ENCODE measurements at places on chromosomes 2 and 18. TPM values are rescaled to one million over a fixed set of nuclear protein-coding genes. Genes with fewer than 3 reads are reported as not detected.
A peak's percentile ranks its signal among the peaks of the same experiment; 100 is the strongest.

DNA sequence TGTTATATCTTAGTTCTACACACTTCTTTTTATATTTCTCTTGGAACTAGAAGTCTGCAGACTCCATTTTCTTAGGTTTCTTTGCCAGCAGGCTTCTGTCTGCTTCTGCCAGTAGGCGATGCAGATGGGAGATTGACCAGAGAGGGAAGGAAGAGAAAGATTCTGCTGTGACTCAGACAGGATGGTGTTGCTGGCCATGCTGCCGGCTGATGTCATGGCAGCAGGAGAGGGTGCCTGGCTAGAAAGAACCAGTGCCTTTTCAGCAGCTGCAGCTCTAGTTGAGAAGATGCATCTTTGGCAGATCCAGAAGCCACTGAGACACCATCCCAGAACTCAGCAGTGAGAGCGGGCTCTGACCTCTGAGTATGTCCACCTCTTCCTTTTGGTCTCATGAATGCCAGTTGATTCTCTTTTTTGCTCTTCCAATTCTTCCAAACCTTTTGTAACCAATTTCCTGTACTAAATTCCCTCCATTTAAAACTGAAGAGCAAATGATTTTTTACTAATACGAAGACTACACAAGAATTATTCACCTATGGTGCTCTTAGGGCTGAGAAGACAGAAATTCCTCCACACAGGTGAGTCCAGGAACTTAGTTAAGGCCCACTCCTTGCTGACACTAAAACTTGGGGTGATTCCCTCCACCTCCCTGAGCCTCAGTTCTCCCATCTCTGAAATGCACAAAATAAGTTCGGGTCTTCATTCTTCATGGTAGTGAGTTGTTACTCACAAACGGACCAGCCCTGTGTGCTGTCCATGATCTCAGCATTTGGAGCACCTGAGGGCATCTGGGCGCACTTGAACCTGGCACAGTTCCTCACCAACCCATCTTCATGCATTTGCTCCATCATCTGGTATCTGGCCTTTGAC lies 200.7 kb downstream of the MYCN start:
- no peak overlapping the region for H3K27ac ChIP-seq
- DNase-seq, result no peak
- no peaks in the 10 kb centered on the region for H3K4me1 ChIP-seq
- H3K27me3 ChIP-seq, result no peaks in the 10 kb centered on the region
- H3K36me3 ChIP-seq, result no peaks in the 10 kb centered on the region
- H3K4me3 ChIP-seq, result no peak overlapping the region

DNA sequence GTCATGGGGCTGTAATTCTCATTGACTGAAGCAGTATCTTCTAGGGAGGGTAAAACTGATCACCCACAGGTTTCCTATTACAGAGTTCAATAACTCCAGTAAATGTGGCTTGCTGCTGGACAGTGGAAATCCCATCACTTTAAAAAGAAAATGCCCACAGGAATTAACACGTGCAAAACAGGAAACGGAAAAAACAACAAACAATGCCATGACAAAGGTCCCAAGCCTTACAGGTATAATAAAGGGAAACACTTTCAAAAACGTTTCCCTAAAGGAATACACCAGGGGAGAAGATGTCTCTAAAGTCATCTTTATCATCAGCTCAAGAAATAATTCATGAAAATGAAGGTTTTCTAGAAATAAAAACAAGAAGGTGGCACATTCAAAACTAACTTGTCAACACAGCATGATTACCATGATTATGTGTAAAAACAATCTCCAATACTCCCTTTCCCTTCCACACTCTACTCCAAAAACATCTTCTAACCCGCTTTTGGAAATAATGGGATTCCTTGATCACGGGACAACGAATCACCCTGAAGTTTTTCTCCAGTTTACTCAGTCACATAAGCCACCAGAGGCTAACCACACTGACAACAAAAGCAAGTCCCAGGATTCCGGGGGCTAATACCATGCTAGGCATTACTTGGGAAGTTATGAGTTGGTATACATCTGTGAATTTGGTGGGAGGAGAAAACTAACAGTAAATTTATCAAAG lies 167.9 kb downstream of the TCF4 start:
- no peaks in the 10 kb centered on the region for H3K27me3 ChIP-seq
- no peak for DNase-seq
- no peaks in the 10 kb centered on the region for H3K4me1 ChIP-seq
- H3K4me3 ChIP-seq, result no peak overlapping the region

DNA sequence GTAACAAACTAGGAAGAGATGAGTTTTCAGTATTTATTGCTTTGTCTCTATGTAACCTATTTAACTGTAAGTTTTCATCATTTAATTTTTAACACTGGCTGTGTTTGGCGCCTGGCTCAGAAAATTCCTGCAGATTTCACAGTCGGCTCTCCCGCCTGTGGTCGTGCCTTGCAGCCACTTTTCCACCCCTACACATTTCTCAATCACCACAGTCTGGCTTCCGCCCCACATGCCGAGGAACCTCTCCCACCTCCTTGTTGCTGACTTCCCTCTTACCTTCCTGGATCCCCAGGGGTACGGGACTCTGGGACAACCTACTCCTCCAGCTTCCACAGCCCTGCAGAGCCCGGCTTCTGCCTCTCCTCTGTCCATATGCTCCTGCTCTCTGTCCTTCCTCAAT lies 41.6 kb upstream of the MGAT4A start:
- DNase-seq, result no peak
- peak overlapping the region; percentile 54 for H3K4me3 ChIP-seq
- peaks cover 72% of the 10 kb centered on the region for H3K4me1 ChIP-seq
- H3K36me3 ChIP-seq, result no peaks in the 10 kb centered on the region

The LIMS2 gene
- 6.1 TPM for total RNA-seq

The CCL20 gene
- 5.0 TPM for total RNA-seq

The ATG9A gene
- total RNA-seq, result 46.1 TPM

DNA sequence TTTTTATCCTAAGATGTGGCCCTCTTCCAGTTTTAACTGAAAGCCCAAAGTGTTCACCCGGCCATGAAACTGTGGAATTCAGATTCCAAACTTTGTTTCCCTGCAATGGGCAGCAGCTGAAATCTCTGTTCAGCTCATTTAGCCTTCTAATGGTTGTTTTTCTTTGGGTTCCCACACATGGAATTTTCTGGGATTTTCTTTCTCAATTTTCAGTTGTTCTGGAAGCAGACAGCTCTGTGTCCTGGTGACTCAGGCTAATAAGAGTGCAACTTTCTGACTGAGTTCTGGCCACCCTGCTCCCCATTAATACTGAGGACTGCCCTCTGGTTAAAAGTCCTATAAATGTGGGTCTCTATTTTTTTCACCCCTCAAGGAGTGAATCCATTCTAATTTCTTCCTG lies 78.5 kb downstream of the PMS1 start:
- no peak for DNase-seq
- H3K4me1 ChIP-seq, result no peaks in the 10 kb centered on the region
- H3K4me3 ChIP-seq, result no peak overlapping the region
- no peaks in the 10 kb centered on the region for H3K27me3 ChIP-seq
- H3K36me3 ChIP-seq, result no peaks in the 10 kb centered on the region

DNA sequence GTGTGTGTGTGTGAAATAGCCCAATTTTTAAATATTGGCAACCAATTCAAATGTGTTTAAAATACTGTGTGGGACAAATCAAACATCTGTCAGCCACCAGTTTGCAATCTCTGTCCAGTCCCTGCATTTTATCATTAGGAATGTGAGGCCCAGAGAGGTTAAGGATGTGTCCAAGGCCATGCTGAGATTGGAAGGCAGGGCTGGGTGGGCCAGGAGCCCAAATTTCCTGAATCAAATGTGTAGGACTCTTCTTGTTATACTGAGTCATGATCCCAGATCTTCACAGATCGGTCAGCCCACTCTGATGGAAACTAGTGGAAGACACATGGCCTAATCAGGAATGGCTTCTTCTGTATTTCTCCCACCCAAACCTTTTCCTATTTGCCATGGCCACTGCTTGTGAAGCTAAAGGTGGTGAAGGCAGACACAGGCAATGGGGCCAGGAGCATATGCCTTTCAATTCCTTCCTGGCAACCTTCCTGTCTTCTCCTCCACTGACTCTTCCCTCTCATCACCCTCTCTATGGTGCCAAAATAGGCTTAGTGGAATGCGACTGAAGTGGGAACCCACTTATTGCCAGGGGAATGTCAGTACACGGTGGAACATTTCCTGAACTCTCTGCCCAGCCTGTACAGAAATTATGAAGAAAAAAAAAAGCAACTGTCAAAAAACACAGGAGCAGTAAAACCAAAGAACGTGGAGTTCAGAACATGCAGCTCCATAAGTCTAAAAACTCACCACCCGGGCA lies 35.5 kb downstream of the ZEB2 start:
- no peak overlapping the region for H3K4me3 ChIP-seq
- no peak overlapping the region for H3K27ac ChIP-seq

The GDF7 gene
- total RNA-seq, result not detected

DNA sequence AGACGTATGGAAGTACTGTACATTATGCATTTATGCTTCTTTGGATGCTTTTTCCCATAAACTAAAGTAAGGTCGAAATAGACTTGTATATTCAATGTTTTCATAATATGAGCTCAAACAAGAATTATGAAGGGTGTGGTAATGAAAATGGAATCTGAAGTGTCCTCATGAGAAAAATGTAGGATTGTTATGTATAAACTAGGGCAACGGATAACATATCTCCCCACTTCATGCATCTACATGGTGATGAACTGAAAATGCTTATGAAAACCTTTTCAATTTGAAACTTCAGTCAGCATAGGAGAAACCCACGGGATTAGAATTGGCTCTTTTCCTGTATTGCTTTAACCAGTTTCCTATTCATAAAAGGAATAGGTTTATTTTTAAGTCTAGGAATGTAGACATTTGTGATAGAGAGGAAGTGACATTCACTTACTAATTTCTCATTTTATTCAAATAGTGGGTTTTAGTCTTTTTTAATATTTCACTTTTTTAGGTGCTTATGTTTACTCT lies 608.2 kb upstream of the GCFC2 start:
- H3K36me3 ChIP-seq, result no peaks in the 10 kb centered on the region
- no peaks in the 10 kb centered on the region for H3K27me3 ChIP-seq

The SLC5A6 gene
- total RNA-seq, result 109 TPM

GRCh38 chr18:54942569-54942968 lies 16.7 kb downstream of the CCDC68 start:
- no peaks in the 10 kb centered on the region for H3K27me3 ChIP-seq
- no peak overlapping the region for H3K27ac ChIP-seq
- DNase-seq, result no peak
- H3K4me3 ChIP-seq, result no peak overlapping the region

The LHCGR gene
- not detected for total RNA-seq

All from CD8-positive, alpha-beta memory T cell (primary cell).